ENCODE measurements at places on chromosomes 5 and 9. TPM values are rescaled to one million over a fixed set of nuclear protein-coding genes. Genes with fewer than 3 reads are reported as not detected.

- DNase-seq, result no peak
These were observed 414.5 kb downstream of the ACTL7B start for GRCh38 chr9:108441251-108441650.

GRCh38 chr9:37218800-37219425 is 98.5 kb downstream of the ZCCHC7 start:
- no peak for DNase-seq

DNA sequence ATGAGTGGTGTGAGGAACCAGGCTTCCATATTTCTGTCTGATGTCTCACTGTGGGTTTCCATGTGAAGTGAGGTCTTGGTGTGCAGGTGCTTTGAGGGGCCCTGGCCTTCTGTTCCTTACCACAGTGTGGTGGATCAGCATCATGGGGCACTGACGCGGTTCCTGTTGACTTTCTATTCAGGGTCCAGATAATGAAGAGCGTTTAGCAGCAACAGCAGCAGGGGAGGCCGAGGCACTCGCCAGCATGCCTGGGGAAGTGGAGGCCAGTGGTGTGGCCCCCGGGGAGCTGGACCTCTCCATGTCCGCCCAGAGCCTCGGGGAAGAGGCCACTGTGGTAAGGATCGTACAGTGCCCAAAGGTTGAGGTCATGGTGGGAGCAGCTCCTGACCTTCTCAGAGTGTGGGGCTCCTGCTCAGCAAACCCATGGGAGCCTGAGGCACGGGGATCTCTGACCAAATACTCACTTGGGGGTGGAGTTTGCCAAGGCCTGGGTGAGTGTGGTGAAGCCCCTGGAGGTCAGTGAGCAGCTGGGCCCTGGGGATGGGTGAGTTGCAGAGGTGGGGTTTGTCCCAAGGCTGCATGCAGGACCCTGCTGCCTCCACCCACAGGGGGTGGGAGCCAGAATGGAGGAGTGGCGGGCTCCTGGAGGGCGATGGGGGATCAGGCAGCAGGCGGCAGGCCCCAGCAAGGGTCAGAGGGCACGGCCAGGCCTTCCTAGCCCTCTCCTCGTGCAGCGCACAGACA is 61.2 kb downstream of the COL15A1 start:
- no peak for DNase-seq

DNA sequence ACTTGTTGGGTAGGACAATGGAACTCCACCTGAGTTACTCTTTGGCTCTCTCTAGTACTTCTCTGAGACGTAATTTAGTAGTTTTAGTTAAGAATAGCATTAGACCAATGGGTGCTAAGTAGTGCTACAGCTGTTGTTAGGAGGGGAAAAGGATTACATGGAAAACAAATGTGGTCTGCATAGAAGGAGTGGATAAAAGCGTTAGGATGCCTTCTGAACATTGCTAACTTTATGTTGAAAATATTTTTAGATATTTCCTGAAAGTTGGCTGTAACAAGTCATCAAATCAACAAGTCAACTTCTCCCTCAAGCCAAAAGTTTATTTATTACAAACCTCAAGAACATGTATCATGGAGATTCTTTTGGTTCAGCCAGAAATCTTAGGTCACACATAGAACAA is 409.5 kb upstream of the MEF2C start:
- DNase-seq, result no peak

DNA sequence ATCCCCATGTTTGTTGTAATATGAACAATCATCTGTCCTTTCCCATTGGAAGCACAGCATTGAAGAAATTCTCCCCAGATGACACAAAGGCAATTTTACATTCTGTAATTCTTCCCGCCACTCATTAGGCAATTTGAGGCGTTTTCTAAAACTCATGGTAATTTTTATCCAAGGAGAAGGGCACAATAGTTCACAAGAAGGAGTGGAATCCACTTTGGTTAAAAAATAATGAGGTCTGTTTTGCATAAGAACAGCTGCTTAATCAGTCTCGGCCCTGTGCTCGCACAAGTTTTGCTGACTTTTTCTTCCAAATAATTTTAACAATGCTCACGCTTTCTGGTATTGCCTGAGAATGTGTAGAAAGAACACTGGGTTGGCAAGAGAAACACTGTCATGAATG is 94.0 kb downstream of the CAVIN4 start:
- no peak for DNase-seq

- DNase-seq, result peak; percentile 31
These were observed 61.7 kb downstream of the MRPL36 start for GRCh38 chr5:1737790-1738405.

- DNase-seq, result peak; percentile 50
These were observed 117.0 kb upstream of the GNA14 start for GRCh38 chr9:77764894-77765780.

DNA sequence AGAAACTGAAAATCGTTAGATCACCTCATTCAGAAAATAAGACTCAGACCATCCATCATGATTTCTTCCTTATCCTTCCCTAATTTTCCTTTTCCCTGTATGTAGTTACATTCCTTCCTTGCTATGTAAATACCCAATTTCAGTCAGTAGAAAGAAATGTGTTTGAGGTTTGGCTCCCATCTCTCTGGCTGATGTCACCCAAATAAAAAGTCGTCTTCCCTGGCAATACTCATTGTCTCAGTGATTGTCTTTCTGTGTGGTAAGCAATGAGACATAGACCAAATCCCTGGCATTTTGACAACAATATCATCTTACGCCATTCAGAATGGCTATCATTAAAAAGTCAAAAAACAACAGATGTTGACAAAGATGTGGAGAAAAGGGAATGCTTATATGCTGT is 303.9 kb upstream of the EDIL3 start:
- DNase-seq, result no peak

GRCh38 chr5:149545327-149545726 is 5.9 kb downstream of the CSNK1A1 start:
- no peak for DNase-seq

DNA sequence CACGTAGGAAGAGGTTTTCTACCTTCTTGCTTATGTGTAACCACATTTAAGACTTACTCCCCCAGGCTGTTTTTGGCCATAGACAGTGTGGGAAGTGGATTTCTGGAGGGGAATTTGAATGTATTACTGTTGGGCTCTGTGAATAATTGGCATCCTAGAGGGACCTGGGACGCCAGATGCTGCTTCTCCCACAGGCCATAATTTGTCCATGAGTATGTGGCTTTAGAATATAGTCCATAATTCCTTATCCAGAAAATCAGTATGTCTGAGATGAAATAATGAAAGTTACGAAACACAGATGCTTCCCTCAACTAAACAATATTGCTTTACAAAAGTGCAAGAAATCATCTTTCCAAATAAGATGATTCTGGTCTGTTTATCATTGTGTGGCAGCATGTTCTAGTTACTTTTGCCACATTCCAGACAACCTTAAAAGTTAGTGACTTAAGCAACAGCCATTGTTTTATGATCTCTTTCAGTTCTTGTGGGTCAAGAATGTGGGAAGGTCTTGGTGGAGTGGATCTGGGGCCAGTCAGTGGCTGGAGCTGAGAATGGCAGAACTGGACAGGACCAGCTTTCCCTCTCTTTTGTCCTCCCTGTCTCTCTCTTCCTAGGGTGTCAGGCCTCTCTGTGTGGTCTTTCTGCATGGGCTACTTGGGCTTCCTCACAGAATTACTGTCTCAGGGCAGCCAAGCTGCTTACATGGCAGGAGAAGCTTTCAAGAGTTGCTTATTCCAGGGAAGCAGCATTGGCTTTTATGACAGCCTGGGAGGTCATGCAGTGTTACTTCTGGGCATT is 79.4 kb downstream of the FBXL7 start:
- no peak for DNase-seq

DNA sequence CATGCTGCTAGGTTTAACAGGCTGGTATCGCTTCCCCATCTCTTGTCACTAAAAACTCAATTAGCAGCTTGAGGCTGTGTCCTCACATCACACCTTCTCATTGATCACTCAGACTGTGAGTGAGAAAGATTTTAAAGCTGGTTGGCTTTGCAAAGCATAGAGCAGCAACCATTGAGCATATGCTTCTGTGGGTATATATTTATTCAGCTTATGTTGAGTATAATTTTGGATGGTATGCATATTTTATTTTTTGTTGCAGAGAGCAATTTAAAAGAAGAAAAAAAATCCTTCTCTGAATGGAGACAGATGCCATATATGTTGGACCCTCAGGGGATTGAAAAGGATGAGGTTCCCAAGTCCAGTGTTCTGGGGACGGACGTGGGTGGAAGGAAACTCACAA is 162.6 kb downstream of the TRIM32 start:
- no peak for DNase-seq

- DNase-seq, result no peak
These were observed 1.5 kb upstream of the MYO10 start for GRCh38 chr5:16937503-16938161.

DNA sequence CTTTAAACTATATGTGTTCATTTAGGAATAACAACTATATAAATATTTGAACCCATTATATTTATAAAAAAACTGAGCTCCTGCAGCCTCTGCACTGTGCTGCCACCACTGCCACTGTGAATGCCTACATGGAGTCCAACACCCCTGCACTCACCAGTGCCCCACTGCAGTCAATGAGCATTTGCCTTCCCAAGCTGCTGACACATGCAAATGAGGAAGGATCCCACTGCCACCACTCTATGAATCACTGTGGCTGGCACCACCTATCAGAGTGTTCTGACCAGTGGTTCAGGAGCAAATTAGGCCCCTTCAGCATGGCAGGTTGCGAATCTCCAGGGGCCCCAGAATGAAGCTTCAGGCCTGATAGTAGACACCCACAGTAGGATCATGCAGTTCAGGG is 9.1 kb downstream of the IFNA5 start:
- DNase-seq, result no peak

DNA sequence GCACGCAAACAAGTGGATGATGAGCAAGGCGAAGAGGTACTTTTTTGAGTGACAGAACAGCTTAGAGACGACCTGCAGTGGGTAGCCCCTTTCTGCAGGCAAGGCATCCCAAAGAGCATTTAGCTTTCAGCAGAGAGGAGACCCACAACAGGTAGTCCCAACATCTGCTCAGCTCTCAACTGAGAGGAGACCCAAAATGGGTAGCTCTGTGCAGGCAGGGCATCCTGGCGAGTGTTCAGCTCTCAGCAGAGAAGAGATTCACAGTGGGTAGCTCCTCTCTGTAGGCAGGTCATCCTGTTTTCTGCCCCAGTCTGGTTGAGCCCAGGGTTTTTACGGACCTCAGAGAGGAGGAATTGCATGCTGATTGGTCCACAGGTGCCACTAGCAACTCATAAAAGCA is 2396.1 kb upstream of the C9orf72 start:
- DNase-seq, result no peak

DNA sequence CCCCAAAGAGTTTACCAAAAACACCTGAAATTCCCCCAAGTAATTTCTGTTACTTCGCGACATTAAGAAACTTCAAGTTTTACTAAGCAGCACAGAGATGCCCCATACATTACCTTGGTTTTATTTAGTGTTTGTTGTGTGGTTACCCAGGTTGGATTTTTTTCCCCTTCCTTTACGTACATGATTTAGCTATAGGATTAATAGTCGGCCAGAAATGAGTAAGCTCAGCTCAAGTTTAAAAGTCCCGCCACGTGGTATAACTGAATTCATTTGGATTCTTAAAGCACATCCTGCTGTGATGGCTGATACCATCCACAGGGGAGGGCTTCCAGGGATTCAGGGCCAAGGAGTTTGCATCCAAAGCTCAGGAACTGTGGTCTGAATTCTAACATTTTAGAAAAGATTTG is 75.9 kb downstream of the DAP start:
- no peak for DNase-seq

DNA sequence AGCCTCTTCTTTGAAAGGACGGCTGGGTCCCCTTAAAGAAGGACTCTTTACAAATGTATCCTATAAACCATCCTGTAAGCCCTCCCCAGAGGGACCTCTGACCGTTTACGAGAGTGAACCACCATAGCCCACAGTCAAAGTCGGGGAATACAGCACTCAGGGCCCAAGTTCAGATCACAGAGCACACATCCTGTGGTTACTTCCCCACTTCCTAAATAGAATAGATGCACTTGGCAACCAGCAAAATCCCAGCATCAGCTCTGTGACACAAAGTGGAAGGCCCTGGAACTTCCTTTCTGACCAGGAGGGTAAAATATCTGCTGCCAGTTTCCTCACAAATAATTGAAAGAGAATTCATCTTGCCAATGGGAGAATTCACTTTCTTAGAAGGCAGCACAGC is 6.9 kb upstream of the IGFBPL1 start:
- no peak for DNase-seq

- DNase-seq, result no peak
These were observed 112.8 kb downstream of the DAPK1 start for GRCh38 chr9:87610200-87611155.

GRCh38 chr5:124551939-124552279 is 194.5 kb downstream of the ZNF608 start:
- DNase-seq, result no peak

DNA sequence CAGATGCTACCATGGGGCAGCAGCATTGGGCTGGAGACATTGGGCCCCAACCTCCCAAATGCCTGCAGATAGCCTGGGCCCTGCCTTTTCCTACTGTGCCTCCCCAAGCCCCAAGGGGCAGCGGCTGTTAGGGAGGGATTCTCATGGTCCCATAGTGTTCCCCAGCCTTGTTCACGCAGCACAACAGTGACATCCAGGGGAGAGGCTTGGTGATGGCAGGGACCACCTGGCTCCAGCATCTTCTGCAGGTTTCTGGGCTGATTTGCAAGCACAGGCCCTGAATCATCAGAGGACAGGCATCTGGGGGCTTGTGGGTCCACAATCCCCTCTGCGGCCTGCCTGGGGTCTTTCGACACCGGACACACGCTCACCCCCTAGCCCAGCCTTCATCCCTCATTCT is 354.6 kb downstream of the SLIT3 start:
- DNase-seq, result no peak

- no peak for DNase-seq
These were observed at the start of gene FAM78A for GRCh38 chr9:131276094-131276888. TSS of gene FAM78A (minus strand) at chr9:131276510. CDS start at chr9:131276179, 331 bp downstream.

- no peak for DNase-seq
These were observed 32.5 kb downstream of the S1PR3 start for GRCh38 chr9:89023740-89024139.

GRCh38 chr9:34611811-34612787 is at the start of gene RPP25L:
TSS of gene RPP25L (minus strand) at chr9:34612097. CDS start at chr9:34611296, 801 bp downstream.
- peak; percentile 62 for DNase-seq

GRCh38 chr9:86667307-86667706 is 280.0 kb downstream of the GAS1 start:
- DNase-seq, result no peak

GRCh38 chr9:71941060-71941568 is 29.7 kb downstream of the C9orf85 start:
- DNase-seq, result no peak

GRCh38 chr9:136674786-136675349 is 12.2 kb downstream of the EGFL7 start:
- peak; percentile 82 for DNase-seq

- no peak for DNase-seq
These were observed 54.0 kb downstream of the AOPEP start for GRCh38 chr9:94780516-94780950.

DNA sequence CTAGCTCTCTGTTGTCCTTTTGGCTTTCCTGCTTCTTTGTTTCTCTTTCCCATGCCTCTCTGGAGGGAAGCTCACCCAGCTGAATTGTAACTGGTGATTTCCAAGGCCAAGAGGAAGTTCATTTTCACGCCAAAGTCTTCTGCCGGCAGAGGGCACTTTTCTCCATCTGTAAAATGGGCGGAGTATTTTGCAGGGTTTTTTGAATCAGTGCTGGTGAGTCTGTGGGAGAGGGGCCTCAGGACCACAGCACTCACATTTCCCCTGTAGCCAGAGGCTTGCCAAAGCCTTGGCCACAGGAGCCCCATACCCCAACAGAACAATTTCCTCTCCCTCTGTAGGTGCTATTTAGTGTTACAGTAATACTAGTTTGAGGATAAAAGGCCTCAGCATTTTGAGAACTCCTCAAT is 42.3 kb upstream of the MATR3 start:
- no peak for DNase-seq

PLAC8L1 gene
- not detected for total RNA-seq

ERAP2 gene
- total RNA-seq, result 12.8 TPM

NMUR2 gene
- total RNA-seq, result not detected

TMEM252 gene
- not detected for total RNA-seq

TMEM174 gene
- not detected for total RNA-seq

SOHLH1 gene
- 0.32 TPM for total RNA-seq

All from HepG2 (cell line).